NCI-H2171 (cell line): ENCODE measurements at places on chromosomes 16 and 17.

- DNase-seq, result no peak
Observed at GRCh38 chr17:13491916-13492736, 109.6 kb downstream of the HS3ST3A1 start.

- DNase-seq, result no peak
Observed at GRCh38 chr16:80862160-80862705, 57.8 kb upstream of the CDYL2 start.

DNA sequence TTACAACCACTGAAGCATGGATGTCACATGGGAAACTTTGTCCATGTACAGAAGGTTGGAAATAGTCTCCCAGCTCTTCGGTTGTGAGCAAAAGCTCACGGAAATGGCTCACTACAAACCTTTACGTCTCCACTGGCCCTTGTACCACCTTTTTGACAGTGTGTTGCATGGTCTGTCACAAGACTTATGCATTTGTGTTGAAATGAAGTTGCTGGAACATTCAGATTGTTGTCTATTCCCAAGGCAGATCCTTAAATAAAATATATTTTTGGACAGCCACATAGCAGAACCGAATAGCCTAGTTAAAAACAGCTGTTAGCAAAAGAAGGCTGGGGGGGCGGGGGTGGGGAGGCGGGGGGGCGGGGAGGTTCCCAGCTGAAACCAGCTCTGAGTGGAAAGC lies 39.2 kb downstream of the KNOP1 start:
- DNase-seq, result no peak

DNA sequence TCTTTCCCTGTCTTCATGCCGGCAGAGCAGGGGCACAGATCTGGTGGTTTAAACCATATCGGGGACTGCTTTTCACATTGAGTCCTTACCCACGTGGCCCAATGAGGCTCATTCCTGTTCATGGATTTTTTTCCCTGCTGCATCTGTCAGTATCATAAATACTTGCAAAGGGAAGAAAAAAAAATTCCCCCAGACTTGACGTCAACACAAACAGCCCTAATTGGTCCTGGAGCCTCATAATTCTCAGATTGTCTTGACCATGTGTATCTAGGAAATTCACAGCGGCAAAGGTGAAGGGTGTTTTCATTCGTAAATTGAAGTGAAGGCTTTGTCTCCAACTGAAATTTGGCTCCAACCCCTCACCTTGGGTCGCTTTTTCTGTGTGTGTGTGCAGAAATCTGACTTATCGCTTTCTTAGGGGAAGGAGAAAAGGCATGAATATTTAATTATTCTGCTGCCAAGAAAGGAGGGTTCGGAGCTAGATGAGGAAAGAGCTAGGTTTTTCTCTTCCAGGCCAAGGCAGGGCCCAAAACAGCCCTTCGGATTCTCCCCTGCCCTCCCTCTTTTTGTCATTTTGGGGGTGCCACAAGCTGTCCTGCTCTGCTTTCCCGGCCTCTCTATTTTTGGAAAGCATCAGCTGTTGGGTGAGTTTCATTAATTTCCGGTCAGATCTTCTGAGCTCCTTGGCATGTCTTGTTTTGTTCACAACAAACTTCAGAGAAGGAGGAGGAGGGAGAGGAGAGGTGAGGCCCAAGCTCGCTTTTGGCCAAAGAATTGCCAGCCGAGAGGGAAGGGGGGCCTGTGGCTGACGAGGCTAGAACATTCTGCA lies 17.8 kb upstream of the CIBAR2 start:
- DNase-seq, result peak; percentile 88

GRCh38 chr16:85613604-85614337 lies 649 bp downstream of the GSE1 start:
- peak; percentile 55 for DNase-seq

- no peak for DNase-seq
Observed at GRCh38 chr16:87561200-87562105, 40.9 kb upstream of the JPH3 start.

DNA sequence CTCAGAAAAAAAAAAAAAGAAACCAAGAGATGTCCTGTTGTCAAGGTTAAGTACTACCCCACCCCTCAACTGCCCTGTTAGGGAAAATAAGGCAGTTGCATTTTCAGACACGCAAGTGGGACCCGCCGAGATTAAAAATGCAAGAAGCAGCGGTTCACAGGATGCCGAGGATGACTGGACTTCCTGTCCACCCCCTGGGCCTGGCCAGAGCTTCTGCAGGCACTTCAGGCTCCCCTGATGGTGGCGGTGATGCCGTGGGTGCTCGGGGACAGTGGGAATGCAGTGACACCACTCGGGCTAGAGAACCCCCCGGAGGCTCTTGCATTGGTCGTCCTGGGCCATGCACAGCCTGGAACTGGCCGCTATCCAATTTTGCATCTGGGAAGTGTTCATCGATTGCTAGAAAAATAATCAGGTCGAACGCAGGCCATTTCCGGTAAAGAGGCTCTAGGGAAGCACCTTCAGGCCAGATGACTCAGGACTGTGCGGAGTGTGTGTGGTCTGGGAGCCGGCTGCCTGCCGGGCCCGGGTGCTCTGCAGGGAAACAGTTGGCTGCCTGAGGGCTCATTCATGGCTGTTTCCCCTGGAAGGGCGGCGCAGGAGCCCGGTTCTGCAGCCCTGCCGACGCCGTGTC lies 13.4 kb upstream of the CRISPLD2 start:
- no peak for DNase-seq

DNA sequence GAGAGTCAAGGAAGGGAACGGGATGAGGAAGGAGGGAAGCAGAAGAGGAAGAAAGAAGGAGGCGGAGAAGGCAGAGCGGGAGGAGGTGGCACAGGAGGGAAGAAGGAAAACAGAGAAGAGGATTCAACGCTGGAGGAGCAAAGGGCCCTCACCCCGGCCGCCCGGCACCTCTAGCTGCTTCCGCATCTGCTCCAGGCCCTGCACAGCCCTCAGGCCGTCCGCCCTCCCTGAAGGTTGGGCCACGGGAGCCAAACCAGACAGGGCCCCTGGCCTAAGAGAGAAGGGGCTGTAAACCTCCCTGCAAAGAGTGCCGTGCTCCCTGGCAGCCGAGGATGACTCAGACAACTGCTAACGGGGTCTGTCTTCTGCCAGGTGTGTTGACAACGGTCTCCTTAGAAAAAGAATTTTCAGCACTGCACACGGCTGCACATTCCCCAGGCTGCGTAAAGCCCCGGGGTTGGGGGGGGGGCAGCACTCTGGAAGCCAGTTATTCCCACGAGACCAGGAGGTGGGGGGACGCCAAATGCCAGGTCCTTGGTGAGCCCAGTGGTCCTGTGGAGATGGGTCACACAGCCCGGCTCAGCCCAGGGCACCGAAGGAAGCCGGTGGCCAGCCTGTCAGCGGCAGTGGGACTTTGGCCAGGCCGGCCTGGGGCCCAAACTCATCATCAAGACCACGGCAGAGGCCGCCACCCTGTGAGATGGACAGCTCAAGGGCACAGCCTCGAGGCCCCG lies 29.1 kb downstream of the MRM3 start:
- no peak for DNase-seq

GRCh38 chr16:86631444-86631843 lies 53.1 kb downstream of the FOXL1 start:
- DNase-seq, result no peak

GRCh38 chr17:834136-834535 lies 52.0 kb downstream of the MRM3 start:
- DNase-seq, result no peak

DNA sequence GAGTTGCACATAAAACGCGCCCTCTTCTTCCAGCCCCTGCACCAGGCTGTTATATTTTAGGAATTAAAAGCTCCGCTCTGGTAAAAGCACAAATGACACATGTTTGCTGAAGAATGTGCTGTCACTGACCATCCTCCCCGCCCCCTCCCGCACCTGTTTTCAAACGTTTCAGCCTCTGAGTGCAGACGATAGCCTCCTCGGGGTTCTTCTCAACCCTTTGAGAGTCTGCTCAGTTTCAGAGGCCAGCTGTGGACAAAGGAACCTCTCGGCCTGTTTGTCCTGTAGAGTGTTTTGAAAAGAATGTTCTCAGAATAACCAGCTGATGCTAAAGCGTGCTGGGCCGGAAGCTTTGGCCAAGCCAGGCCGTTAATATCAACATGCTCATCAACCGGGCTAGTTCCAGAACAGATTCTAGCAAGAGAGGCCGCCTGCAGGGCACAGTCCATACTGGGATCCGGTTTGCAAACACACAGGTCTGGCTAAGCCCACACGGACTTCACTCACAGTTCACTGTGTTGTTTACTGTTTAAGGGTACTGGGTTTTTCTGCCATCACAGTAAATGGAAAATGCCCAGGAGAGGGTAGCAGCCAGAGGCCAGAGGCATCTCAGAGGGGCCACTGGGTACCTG lies 6.4 kb upstream of the CACNG4 start:
- no peak for DNase-seq

DNA sequence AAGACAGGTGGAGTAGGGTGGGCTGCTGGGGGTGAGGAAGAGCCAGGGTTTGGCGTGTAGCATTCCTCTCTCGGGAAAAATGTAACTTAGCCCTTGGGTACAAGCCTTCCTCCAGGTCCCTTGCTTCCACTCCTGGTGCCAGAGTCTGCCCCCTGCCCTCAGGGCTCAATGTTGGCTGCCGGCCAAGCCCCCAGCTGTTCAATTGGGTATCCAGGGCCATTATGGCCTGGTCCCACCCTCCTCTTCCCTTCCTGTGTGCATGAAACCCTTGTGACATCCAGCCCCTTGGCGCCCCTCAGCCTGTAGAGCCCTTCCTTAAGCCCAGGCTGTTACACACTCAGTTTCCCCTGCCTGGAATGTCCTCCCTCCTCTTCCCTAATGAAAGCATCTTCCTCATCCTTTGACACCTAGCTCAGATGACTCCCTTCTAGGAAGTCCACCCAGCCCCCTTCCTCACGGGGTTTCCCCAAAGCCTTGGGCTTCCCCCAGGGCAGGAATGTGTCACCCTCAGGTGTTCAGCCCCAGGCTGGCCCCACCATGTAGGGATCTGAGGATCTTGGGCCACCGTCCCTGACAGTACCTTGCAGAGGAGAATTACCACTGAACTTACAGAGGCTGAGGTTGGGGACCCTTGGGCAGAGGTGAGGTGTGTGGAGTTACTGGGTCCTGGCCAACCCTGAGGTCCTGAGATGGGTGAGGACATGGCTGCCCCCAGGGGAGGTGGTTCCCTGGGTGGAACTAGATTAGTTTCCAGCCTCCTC lies 30.0 kb downstream of the B9D1 start:
- no peak for DNase-seq

DNA sequence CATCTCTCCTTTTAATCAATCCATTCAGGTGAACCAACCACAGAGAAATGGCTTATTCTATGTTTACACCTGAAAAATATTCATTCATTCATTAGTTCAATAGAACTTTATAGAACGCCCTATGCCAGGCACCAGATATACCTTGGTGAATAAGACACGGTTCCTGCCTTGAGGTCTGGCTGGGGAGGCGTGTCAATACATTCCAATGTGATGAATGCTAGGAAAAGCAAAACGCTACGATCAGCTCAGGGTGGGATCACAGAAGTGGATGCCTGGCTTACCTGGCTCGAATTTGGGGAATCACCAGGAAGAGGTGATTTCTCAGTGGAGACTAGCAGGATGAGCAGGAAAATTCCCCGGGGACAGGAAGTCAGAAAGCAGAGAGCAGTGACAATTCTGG lies 17.5 kb upstream of the WFIKKN2 start:
- no peak for DNase-seq

DNA sequence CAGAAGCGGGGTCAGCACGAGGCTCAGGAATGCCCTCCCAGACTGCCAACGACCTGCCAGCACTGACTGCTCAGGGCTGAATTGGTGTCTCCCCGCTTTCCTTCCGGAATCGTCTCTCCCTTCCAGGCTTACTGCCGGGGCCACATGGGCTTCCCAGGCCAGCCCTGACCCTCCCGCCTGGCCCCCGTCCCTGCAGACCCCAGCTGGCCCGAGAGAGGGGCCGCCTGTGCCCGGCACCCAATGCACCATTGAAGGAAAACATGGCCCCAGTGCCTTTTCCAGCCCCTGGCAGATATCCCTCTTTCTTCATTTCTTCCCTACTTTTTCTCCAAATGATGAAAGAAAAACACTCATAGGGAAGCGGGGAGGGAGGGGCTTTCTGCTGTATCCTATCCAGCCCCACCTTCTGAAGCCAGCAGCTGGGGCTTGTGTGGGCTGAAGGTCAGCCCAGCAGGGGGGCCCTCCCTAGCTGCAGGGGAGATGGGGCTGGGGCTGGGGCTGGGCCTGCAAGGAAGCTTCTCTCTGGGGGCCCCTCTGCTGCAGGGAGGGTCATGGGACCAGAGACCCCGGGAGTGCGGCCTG lies 25.9 kb downstream of the ZNF469 start:
- DNase-seq, result no peak

- DNase-seq, result no peak
Observed at GRCh38 chr16:8083560-8083959, 506.8 kb downstream of the TMEM114 start.

GRCh38 chr17:10384175-10384574 lies 11.4 kb upstream of the MYH13 start:
- no peak for DNase-seq

GRCh38 chr17:34366010-34366409 lies 3.0 kb upstream of the CCL1 start:
- no peak for DNase-seq

DNA sequence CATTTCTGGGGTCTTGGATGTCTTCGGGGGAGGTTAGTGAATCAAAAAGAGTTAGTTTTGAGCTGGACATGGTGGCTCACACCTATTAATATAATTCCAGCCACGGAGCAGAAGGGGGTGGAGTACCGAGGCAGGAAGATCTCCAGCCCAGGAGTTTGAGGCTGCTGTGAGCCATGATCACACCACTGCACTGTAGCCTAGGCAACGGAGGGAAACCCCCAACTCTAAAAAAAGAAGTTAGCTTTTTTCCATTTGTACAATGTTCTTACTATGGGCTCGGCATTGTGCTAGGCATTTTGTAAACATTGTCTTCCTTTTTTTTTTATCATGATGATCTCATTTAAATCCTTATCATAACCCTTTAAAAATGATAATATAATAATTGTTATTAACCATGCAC lies 8.3 kb upstream of the SNF8 start:
- DNase-seq, result no peak

GRCh38 chr17:8484465-8484864 lies 48.8 kb downstream of the NDEL1 start:
- DNase-seq, result no peak

DNA sequence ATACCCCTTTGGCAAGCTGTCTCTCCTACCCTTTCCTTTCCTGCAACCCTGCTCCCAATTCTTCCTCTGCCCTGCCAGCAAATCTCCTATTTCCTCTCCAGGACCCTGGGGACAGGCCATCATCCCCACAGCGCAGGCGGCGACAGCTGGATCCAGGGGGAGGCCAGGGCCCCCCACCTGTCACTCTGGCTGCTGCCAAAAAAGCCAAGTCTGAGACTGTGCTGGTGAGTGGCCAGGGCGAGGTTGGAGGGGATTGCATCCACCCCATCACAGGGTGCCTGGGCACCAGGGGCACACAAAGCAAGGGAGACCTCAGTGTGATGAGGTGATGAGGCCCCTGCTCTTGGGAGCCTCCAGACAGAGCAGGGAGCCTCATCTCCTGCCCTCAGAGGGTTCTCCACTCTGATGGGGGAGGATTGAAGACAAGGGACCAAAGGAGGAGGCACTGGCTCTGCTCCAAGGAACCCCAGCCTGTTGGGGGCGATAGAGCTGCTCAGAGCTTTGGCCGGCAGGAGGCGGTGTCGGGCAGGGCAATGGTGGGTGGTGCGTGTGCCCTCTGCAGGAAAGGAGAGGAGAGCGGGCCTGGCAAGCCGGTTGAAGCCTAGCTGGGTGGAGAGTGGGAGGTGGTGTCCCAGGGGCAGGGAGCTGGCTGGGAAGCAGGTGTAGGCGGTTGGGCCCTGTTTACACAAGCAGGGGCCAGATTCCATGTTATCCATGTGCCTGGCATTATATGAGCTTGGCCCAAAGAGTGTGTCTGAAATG lies 15.6 kb upstream of the PDK2 start:
- DNase-seq, result peak; percentile 92
